ENCODE measurements at places on chromosomes 4 and X.

- no peak overlapping the region for H3K4me3 ChIP-seq
- no peaks in the 10 kb centered on the region for H3K36me3 ChIP-seq
- no peak for DNase-seq
- H3K4me1 ChIP-seq: no peaks in the 10 kb centered on the region
- H3K27me3 ChIP-seq: no peaks in the 10 kb centered on the region
Measured at GRCh38 chr4:59630235-59630634, 1569.9 kb upstream of the ADGRL3 start.

DNA sequence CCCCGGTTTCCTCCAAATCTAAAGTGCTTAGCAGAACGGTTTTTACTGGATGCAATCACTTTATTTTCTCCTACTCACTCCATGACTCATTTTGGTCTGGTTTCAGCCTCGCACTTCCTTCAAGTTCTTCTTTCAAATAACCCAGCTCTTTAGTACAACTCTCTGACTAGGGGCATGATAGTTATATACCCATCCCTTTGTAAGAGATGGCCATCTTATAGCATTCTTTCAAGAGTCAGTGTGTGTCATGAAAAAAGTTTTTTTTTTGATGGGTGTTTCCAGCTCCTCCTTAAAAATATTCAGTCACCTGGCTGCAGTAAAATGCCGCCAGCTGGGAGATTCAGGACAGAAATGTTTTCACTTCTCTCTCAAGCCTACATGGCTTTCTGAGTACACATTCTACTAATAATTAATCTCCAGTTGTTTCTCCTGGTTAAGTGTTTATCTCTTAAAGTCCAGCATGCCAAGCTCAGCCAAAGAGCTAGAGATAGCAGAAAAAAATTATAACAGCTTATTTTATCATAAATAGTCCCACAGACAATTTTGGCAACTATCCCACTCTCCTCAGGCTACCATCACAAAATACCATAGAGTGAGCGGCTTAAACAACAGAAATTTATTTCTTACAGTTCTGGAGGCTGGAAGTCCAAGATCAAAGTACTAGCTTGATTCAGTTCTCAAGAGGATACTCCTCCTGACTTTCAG is 139.3 kb downstream of the GASK1B start:
- DNase-seq: no peak
- no peaks in the 10 kb centered on the region for H3K27me3 ChIP-seq
- no peak overlapping the region for H3K27ac ChIP-seq
- H3K4me1 ChIP-seq: no peaks in the 10 kb centered on the region
- H3K36me3 ChIP-seq: no peaks in the 10 kb centered on the region

DNA sequence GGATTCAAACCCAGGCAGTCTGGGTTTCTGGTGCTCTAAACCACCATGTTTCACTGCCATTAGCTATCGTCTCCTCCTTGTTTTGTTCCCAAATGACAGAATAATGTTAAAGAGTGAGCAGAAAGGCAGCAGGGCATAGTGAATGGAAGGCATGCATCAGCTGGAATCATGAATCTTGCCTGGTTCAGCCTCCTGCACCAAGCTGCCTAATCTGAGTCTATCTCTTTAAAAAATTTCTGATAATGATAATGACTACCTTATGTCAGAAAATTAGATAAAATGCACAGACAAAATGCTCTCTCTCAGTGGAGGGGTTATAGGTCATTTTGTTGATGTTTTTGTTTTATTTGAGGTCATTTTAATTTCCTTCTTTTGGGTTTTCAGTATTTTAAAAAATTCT is 187.4 kb downstream of the RASL11B start:
- H3K27me3 ChIP-seq: no peaks in the 10 kb centered on the region
- no peak overlapping the region for H3K27ac ChIP-seq
- no peak overlapping the region for H3K4me3 ChIP-seq
- no peak for DNase-seq
- no peaks in the 10 kb centered on the region for H3K4me1 ChIP-seq

DNA sequence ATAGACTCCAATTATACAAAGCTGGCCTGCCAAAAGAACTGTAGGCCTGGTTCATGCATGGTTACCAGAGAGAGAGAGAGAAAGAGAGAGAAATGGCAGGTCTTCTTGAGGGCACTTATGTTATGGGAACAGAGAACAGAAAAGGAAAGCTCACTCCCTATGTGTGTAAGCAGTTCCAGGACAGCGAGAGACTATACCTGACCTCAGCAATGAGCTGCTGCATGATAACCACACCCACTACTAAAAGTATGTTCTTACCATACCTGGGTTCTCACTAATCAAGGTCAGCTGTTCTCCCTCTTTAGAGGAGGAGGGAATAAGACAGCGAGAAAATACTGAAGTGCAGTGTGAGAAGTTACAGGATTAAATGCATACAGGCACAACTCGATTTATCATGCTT is 583.3 kb downstream of the GBA3 start:
- no peak for DNase-seq
- H3K4me3 ChIP-seq: no peak overlapping the region
- no peaks in the 10 kb centered on the region for H3K4me1 ChIP-seq
- no peaks in the 10 kb centered on the region for H3K36me3 ChIP-seq

DNA sequence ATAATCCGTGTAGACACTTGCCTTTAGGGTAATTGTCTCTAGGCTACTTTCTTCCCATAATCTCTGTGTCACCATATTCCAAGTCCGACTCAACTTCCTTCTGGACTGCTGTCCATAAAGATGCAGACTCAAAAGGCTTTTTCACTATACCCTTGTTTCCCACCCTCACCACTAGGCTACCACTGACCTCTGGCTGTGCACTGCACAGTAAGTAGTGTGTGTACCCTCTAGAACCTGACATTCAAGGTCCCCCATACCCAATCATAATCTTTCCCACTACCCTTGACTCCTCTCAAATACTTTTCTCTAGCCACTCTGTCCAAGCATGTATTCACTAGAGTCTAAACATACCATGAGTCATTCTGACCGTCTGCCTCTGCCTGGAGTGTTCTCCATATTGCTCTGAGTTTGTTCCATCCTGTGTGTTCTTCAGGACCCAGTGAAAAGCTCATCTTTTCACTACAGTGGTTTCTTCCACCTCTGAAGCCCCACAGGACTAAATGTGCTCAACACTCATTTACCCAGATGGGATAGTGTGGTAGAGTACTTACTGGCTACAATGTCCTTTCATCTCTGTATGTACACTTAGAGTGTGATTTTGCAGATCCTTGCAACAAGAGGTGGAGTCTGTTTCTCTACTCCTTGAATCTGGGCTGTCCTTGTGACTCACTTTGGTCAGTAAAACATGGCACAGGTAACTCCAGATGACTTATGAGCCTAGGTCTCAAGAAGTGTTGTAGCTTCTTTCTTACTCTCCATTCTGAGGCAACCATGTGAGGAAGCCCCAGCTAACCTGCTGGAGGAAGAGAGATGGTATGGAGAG is 17.4 kb downstream of the JADE3 start:
- H3K27ac ChIP-seq: no peak overlapping the region
- no peak for DNase-seq
- H3K4me3 ChIP-seq: no peak overlapping the region
- H3K36me3 ChIP-seq: no peaks in the 10 kb centered on the region
- no peaks in the 10 kb centered on the region for H3K4me1 ChIP-seq
- H3K27me3 ChIP-seq: no peaks in the 10 kb centered on the region

- no peaks in the 10 kb centered on the region for H3K36me3 ChIP-seq
- H3K27ac ChIP-seq: no peak overlapping the region
- H3K4me3 ChIP-seq: no peak overlapping the region
- H3K27me3 ChIP-seq: no peaks in the 10 kb centered on the region
Measured at GRCh38 chrX:64739792-64740378, 236.4 kb downstream of the ZC4H2 start.

DNA sequence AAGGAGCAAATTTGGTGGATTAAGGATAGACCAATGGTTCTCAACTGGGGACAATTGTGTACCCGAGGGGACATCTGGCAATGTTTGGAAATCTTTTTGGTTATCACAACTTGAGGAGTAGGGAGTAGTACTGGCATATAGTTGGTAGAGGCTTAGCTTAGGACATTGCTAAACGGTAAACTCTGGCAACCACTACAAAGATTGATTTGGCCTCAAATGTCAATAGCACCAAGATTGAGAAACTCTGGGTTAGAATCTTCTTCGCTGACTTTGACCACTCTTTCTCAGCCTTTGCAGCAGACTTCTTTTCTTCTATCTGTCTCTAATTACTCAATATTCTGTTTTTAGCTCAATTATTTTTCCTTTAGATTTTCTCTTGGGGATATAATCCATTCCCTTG is 1.5 kb upstream of the NBDY start:
- no peak overlapping the region for H3K27ac ChIP-seq
- no peaks in the 10 kb centered on the region for H3K36me3 ChIP-seq
- H3K4me3 ChIP-seq: no peak overlapping the region
- no peak for DNase-seq

All from liver (tissue), 10 donors.